ENCODE measurements at places on chromosomes 2 and 18.
A peak's percentile ranks its signal among the peaks of the same experiment; 100 is the strongest.

- no peak for DNase-seq
Observed at GRCh38 chr2:71877636-71878035, 270.0 kb downstream of the CYP26B1 start.

GRCh38 chr2:69993708-69994107, 32.3 kb upstream of the ASPRV1 start:
- no peak for DNase-seq

DNA sequence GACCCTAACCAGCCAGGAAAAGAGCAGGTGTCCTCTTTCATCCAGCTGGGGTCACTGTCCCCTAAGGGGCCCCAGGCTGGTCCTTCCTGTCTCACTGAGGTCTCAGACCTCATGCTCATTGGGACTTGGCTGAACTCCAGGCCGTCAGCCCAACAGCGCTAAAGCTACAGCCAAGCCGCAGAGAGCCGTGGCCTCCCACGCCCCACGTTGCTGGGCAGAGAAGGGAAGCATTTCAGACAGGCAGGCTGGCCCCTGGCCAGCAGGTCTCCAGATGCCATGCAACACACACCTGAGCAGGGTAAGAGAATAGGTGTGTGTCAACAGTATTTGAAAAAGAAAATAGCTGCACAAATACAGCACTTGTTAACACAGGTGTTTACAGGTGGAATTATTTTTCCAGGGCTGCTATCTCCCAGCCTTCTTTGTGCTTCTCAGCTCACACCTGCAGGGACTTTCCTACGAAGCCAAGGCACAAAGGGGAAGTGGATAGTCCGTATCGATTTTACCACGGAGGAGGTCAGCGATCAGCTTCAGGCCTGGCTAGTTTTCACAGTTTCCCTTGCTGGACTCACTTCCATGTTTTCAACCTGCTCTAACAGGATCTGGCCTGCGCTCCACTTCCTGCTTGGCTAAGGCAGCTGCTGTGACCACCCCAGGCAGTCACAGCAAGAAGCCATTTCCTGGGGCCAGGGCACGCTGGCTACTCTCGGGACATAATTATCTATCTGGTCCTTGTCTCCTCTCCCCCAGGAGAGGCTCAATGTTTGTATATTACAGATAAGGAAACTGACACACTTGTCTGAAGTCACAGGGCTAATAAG, 156.1 kb upstream of the ID2 start:
- DNase-seq = peak; percentile 96

- DNase-seq = no peak
Observed at GRCh38 chr2:240635998-240636547, 10.8 kb downstream of the GPR35 start.

DNA sequence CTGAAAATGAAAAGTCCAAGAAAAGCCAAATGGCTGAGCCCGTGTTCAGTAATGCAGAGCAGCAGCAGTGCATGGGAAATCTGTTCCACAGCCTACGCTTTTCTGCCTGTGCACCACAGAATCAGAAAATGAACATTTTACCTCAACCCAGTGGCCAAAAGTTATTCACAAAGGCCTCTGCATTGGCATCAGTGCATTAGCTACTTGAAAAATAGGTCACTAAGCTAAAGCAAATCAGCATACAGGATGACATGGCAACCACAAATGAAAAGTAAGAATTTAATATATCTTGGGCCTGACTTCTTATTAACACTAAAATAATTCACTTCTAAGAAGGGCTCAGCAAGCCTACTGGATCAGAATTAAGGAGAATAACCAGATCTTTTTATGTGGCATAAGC, 1145.3 kb upstream of the CHAC2 start:
- DNase-seq = no peak

DNA sequence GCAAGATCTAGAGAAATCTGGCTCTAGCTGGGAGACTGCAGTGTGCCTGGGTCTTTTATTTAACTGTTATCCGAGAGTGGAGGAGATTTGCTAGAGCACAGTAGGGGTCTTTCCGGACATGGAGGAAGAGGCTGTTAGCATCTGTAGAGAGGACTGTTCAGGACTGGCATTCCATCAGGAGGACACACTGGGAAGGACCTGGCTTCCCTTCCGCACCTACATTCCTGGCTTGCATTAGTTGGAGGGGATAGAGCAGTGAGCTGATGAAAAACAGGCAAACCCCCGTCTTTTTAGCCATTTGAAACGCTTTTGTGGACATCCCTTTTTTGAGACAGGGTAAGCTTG, 874 bp upstream of the PIEZO2 start:
- no peak for DNase-seq

DNA sequence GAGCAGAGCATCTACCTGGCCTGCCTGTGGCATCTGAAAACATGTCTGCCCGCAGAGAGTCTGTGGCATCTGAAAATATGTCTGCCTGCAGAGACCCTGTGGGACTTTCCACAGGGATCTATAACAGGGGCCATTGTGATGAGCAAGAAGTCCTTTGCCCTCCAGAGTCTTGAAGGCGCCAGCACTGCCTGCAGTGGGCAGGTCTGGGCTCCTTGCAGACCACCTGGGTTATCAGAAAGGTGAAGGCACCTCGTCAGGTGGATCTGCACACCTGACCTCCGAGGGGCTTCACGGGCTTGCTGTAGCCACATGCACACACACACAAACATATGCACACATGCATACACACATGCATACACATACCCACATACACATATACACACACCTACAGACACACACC, 189.5 kb upstream of the HDAC4 start:
- peak; percentile 20 for DNase-seq

GRCh38 chr2:72994991-72995380, 76.5 kb downstream of the SFXN5 start:
- no peak for DNase-seq

- DNase-seq = no peak
Observed at GRCh38 chr18:44871771-44872170, 191.1 kb downstream of the SETBP1 start.

DNA sequence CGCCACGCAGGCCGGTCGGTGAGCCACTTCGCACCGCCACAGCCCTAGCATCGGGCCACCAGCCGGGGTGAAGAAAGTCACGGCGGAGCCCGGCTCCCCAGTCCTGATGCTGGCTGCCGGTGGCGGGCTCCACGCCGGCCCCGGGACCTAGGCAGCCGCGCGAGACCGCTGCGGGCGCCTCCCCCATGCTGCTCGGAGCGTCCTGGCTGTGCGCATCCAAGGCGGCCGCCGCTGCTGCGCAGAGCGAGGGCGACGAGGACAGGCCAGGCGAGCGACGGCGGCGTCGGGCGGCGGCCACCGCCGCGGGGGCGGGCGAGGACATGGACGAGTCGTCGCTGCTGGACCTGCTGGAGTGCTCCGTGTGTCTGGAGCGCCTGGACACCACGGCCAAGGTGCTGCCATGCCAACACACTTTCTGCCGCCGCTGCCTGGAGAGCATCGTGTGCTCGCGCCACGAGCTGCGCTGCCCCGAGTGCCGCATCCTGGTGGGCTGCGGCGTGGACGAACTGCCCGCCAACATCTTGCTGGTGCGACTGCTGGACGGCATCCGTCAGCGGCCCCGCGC, 433 bp downstream of the SH3RF3 start:
- peak; percentile 47 for DNase-seq

DNA sequence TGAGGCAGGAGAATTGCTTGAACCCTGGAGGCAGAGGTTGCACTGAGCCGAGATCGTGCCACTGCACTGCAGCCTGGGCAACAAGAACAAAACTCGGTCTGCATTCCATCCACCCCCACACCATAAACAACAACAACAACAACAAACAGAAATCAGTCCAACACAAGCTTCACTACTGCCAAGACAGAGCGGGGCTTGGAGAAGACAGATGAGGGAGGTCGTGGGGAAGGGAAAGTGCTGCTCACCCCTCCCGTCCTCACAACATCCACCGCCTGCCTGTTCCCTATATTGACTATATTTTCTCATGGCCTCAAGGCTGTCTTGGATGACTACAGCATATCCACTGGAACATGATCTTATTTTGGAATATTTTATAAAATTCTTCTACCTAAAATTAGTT, 137.6 kb upstream of the TTC39C start:
- DNase-seq = no peak

GRCh38 chr2:16656784-16657391, 8.7 kb downstream of the CYRIA start:
- DNase-seq = peak; percentile 56

DNA sequence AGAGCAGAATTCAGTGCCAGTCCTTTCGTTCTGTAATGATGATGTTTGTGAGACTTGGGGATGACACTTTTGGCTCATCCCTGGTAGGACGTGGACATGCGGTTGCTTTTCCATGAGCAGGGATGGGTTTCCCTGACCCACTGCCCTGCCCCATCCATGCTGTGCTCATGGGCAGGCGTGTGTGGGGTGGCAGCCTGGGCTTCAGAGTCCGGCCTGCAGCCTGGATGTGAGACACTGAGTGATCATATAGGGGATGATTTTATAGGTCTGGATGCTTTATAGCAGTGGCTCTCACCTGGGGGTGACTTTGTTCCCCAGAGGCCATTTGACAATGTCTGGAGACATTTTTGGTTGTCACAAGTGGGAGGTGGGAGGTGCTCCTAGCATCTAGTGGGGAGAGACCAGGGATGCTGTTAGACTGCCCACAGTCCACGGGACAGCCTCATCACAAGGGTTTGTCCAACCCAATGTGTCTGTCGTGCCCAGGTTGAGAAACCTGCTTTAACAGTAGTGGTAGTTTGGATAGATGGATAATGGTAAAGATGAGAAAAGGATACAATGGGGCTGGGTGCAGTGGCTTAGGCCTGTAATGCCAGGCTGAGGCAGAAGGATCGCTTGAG, 38.9 kb downstream of the LDLRAD4 start:
- DNase-seq = no peak

- no peak for DNase-seq
Observed at GRCh38 chr2:56239437-56239836, 55.6 kb downstream of the CCDC85A start.

GRCh38 chr18:40607542-40608148, 1347.4 kb upstream of the PIK3C3 start:
- DNase-seq = no peak

DNA sequence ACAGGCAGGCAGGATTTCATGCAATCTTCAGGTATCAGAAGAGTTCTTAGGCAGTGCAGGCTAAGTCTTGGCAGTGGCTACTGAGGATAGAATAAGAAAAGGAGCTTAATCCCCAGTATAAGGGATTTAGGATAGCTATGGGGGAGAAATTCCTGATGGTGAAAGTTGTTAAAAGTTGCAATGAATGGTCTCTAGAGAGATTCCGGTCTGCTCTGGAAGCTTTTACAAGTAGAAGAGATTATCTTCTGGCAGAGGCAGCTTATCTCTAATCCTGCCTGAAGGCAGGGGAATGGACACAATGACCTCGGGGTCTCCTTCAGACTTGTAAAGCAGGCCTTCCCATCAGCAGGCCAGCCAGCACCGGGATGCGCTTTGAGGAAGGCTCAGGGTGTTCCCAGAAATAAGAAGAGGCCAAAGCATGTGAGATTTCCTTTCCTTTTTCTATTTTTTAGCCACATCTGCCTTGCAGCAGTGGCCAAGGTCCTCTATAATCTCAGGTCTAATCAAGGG, 253.9 kb upstream of the KLHL29 start:
- DNase-seq = no peak

DNA sequence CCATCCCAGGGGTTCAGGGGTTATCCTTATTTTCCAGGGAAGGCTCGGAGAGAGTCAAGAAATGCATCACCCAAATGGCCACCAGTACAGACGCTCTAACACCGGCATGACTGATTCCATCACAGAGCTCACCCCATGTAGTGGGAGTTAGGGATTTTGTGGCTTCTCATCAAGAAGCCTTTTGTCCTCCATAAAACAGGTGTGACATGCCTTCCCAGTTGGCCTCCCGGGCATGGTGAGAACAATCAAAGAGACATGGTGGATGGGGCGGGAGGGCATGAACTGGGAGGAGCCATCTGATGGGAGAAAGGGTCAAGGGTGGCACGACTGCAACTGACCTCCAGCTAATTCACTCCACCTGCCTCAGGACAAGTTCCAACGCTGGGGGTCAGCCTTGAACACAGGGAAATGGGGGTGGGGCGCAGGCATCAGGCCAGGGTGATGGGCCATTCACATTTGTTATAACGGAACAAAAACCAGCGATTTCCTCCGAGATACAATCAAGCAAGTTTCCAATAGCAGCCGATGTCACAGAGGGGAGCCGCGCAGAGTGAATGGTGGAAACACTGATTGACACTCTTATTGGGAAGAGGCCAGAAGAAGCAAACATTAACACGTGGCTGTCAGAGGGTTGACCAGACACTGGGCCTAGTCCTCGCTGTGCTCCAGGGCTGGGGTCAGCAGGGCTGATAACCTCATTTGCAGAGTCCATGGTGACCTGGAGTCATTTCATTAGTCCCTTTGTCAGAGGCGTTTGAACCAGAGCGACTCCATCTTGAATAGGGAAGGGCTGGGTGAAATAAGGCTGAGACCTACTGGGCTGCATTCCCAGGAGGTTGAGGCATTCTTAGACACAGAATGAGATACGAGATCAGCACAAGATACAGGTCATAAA, 80.5 kb upstream of the HPCAL1 start:
- DNase-seq = peak; percentile 21

DNA sequence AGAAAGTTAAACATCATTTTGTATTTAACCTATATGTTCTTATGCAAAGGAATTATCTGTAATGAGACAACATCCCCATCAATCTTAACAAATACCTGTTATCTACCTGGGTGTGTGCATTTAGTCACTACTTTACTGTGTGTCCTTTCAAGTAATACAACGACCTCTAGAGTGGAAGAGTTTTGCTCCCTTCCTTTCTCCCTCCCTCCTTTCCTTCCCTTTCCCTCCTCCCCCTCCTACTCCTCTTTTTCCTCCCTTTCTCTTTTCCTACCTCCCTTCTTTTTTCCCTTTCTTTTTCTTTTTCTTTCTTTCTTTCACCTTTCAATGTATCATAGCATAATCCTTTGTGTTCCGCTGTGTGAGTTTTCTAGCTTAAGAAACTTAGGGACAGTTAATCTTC, 532.3 kb downstream of the SLC4A3 start:
- DNase-seq = no peak

GRCh38 chr2:235225261-235225660, 268.6 kb upstream of the AGAP1 start:
- DNase-seq = no peak

GRCh38 chr18:1658908-1659566, 754.4 kb downstream of the ADCYAP1 start:
- DNase-seq = peak; percentile 58

DNA sequence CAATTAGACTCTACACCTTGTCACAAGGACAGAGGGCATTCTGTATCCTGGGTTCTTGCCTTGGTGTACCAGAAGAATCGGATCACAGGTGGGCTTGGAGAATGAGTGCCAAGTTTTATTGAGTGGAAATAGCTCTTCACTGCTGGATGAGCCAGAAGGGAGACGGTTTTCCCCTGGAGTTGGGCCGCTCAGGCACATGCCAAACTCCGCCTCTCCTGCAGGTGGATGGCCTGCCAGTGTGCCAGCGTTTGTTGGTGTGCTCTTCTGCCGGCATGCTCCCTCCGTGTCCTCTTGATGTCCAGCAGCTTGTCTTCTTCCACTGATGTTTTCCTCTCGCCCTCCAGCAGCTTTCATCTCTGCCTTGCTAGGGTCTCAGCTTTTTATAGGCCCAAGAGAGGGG, 115.5 kb upstream of the RAB27B start:
- DNase-seq = no peak

- DNase-seq = no peak
Observed at GRCh38 chr2:26969077-26969844, 1.2 kb upstream of the MAPRE3 start.
